ENCODE measurements at places on chromosomes 4 and X.

GRCh38 chrX:136658151-136658550, 10.2 kb downstream of the CD40LG start:
- no peak for DNase-seq

- no peak for DNase-seq
Measured at GRCh38 chr4:120055795-120056194, 10.9 kb downstream of the MAD2L1 start.

DNA sequence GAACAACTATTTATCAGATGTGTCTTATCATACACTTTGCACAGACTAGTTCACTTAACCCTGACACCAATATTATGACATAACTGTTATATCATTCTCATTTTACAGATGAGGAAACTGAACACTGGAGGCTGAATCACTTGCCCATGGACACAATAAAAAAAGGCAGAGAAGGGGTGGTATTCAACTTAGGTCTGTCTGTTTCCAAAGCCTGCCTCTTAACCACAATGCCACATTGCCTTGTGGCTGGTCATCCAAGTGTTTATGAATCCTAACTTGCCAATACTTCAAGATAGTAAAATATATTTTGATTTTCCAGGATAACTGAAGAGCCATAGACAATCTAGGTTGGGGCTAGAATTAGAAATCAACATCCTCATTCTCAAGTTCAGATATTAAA, 327.8 kb downstream of the NR3C2 start:
- no peak for DNase-seq

DNA sequence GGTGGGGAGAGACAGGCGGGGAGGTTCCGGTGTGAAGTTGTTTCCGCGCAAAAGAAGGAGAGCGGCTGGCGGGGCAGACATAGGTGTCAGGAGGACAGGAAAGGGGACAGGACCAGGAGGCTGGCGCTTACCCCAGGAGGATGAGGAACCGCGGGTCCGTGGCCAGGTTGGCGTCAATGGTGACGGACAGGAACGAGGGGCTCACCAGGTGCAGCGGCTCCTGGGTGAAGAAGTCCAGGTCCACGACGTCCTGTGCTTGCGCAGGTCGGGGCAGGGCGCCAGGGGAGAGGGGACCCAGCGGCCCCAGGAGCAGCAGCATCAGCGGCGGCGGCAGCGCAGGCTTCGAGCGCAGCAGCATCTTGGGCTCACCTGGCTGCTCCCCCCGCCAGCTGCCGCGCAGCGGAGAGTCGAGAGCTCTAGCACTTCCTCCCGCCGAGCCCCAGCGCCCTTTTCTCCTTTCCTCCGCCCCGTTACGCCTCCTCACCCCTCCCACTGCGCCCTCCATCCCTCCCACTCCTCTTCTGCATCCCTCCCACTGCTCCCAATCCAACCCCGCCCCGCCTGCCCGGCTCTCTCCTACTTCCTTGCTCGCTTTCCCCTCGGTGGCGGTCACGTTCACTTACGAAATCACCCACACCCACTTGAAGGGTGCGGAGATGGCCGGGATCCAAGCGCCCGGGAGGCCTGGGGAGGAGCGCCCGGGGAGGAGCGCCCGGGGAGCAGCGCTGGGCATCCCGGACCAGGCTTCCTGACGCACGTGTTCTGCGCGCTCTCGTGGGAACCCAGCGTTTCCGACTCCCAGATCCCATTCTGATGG, at the start of gene HPSE:
HPSE (minus strand) TSS at position 424 of the 817 bp plus-strand sequence; CDS start at position 358, 66 bp downstream.
- DNase-seq: peak; percentile 63

- no peak for DNase-seq
Measured at GRCh38 chr4:28073860-28074555, 1213.4 kb downstream of the STIM2 start.

GRCh38 chrX:79094075-79094832, 50.2 kb upstream of the GPR174 start:
- DNase-seq: no peak

DNA sequence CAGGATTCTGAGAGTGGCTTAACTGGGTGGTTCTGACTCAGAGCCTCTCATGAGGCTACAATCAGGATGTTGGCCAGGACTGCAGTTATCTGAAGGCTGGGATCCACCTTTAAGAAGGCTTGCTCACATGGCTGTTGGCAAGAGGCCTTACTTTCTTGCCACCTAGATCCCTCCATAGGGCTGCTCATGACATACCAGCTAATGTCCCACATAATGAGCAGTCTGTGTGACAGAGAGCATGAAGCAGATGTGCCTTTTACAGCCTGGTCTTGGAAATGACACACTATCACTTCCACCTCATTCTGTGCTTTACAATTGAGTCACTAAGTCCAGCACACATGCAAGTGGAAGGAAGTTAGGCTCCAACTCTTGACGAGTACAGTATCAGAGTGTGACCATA, 4.3 kb upstream of the RBM3 start:
- DNase-seq: no peak

DNA sequence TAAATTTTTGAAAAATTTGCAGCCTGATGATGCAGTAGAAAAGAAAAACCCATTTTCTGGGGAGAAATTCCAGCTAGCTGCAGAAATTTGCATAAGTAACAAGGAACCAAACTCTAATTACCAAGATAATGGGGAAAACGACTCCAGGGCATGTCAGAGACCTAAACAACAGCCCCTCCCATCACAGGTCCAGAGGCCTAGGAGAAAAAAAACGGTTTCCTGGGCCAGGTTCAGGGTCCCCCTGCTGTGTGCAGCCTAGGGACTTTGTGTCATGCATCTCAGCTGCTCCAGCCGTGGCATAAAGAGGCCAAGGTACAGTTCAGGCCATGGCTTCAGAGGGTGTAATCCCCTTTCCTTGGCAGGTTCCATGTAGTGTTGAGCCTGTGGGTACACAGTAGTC, 733.7 kb upstream of the CT83 start:
- no peak for DNase-seq

DNA sequence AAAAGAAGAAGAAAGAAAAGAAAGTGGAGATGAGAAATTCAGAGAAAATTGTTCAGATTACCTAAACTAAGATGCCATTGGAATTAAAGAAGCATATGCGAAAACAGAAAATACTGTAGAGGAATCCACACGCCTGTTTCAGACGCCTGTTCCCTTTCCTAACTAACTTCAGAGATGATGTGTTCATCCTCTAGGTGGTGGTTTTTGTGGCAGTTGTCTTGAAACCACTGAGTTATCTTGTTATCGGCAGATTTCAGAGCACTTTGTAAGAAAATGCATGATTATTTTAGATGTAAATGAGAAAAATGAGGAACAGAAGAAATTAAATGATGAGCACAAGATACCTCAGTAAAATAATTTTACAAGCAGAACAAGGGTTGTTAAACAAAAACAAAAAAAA, 48.3 kb downstream of the FUNDC1 start:
- no peak for DNase-seq
